ENCODE measurements at places on chromosomes 12 and 14.

GRCh38 chr14:77988970-77989369 lies 181.2 kb upstream of the NRXN3 start:
- DNase-seq = peak; percentile 38

- DNase-seq = no peak
These were observed 8.1 kb upstream of the MSI1 start for GRCh38 chr12:120376934-120377572.

DNA sequence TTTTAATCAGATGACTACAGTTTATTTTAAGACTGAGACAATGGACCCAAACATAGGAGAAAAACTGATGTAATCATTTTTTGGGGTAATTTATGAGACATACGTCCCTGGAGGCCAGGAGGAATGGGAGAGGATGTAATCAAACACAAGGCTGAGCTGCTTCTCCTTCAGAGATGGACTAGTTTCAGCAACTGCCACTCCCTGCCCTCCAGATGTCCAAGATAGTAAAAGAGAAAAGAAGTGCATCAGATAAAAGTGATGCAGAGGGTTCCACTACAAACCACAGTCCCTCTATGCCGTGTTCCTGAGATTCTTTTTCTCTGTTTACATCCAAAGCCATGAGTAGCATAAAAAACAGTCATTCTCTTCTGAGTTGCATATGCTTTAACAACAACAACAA lies 101.1 kb downstream of the DACT1 start:
- no peak for DNase-seq

- no peak for DNase-seq
These were observed 255.5 kb downstream of the SNAPC1 start for GRCh38 chr14:62017651-62018230.

DNA sequence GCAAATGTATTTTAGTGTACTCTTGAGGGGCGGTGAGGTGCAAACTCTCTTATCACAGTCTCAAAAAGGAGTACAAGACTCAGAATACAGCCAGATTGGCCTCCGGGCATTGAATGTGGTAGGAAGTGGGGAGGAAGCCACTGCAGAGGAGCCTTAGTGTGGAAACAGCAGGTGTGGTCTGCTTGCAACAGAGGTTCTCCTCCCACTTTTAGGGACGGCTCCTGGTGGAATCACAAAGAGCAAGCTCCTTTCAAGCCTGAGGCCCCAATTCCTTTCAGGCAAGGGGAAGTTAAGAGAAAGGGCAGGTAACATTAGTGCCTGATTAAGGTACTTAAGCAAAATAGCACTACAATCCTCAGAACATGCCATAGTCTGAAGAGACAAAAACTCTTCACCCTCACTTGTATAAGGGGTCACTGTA lies 23.7 kb upstream of the SLC2A3 start:
- no peak for DNase-seq

DNA sequence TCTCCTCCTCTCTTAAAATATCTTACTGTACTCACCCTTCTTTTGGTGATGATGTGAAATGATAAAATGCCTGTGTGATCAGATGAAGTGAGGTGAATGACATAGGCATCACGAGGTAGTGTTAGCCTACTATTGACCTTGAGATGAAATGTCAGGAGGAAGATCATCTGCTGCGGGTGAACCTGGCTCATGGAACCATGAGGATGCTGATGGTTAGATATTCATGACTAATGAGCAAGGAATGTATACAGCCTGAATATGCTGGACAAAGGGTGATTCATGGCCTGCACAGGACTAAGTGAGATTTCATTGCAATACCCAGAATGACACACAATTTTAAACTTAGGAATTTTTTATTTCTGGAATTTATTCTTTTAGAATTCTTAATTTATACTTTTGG lies 89.6 kb downstream of the DAAM1 start:
- DNase-seq = peak; percentile 55

- DNase-seq = no peak
These were observed 71.0 kb downstream of the PHETA1 start for GRCh38 chr12:111297703-111298426.

GRCh38 chr14:105494606-105494929 lies 3.5 kb downstream of the TEDC1 start:
- DNase-seq = no peak

GRCh38 chr14:64707661-64708060 lies 3.4 kb downstream of the PLEKHG3 start:
- no peak for DNase-seq

All from GM04504 (cell line).